ENCODE measurements at places on chromosomes 3 and 15.
A peak's percentile ranks its signal among the peaks of the same experiment; 100 is the strongest.

GRCh38 chr15:57479005-57479404 lies 102.7 kb downstream of the CGNL1 start:
- no peak for DNase-seq

- no peak for DNase-seq
Observed at GRCh38 chr3:178072391-178073305, 463.6 kb upstream of the KCNMB2 start.

GRCh38 chr3:33037471-33037870 lies 59.5 kb downstream of the GLB1 start:
- DNase-seq = no peak

DNA sequence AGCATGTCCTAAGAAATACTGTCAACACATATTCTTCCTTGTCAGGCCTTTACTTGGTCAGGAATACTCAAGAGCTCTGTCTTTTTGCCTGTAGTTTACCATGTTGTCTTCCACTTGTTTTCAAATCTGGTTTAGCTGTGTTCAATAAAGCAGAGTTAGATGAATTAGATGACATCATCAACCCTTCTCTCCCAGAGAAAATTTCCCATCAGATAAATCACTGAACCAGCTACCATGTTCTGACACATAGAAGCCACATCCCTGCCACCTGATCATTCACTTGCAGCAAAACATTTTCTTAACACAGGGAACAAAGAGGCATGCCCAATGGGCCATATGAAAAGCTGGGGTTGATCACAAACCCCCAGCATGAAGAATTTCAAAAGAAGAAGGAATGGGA lies 42.1 kb downstream of the TERC start:
- DNase-seq = no peak

- peak; percentile 49 for DNase-seq
Observed at GRCh38 chr15:78072080-78072892, 5.2 kb downstream of the TBC1D2B start.

GRCh38 chr3:66297260-66297873 lies 76.6 kb downstream of the SLC25A26 start:
- peak; percentile 7 for DNase-seq

- no peak for DNase-seq
Observed at GRCh38 chr15:56752986-56753385, 19.7 kb upstream of the ZNF280D start.

DNA sequence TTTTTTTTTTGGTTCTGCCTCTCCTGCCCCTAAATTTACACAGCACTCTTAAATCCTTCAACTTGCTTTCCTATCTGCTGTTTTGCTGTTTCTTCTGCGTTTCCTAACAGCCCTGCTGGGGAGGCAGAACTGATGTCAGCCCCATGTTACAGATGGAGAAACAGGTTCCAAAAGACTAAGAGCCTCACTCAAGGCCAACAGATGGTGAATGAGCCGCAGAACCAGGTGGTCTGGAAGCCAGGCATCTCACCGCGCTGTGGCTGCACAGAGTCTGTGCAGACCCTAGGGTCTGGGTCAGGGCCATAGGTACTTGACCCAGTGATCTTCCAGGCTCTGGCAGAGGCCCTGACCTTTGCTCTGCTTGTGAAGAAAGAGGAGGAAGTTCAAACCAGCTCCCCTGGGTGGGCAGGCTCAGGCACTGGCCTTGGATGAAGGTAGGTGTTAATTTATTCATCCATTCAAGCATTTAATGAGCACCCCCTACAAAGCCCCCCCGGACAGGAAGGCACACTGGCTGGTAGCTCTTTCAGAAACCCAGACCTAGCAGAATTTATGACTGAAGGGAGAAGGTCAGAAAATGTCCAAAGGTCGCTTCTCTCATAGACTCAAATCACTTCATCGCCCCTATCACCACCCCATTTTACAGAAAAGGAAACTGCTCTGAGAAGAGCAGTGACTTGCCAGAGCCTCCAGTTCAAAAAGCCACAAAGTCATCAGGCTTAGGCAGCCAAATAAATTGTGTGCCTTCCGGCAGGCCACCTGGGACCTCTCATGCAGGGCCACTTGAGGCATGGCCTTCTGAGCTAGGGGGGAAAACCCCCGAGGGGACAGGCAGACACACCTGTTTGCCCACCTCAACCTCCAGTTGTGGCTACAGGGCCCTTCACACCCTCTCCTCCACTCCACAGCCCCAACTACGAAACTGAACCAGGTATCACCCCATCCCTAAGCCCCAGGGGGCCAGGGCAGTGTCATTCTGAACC lies 2.7 kb downstream of the CHDH start:
- no peak for DNase-seq

GRCh38 chr15:47587940-47588802 lies 129.1 kb upstream of the SEMA6D start:
- DNase-seq = no peak

DNA sequence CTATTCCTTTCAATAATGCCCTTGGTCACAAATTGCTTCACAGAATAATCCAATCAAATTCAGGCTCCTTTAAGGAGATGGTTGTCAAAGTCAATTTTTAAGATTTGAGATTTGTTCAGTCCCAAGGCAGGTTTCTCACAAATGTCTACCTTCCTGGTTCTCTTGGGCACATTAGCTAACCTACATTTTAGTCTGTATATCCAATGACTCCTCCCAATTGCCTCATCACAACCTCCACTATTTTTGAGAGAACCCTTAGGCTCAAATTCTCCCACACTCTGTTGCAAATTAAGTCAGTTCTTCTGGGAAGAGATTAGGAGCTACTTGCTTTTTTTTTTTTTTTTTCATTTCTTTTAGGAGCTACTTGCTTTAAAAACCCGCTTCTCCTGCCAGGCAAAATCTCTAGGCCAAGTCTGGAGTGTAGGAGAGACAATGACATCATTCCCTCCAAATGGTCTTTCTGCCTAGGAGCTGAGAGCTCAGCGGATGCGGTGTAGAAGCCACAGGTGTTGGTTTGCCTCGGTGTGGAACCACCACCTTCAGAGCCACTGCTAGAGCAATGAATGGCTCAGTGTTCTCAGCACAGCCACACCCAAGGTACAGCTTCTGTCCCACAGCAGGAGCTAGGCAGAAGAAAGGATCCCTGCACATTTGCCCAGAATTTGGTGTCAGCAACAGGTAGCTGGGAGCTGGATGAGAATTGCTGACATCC lies 10.0 kb upstream of the INO80 start:
- DNase-seq = peak; percentile 1

DNA sequence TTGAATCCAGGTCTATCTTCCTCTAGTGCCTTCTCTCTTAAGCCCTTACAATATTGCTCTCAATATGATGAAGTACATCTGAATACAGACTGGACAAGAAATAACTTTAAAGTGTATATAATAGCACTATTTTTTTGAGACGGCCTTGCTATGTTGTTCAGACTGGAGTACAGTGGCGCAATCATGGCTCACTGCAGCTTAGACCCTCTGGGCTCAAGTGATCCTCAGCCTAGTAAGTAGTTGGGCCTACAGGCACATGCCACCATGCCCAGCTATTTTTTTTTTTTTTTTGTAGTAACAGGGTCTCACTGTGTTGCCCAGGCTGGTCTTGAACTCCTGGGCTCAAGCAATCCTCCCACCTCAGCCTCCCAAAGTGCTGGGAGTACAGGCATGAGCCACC lies 53.6 kb downstream of the MAP3K13 start:
- DNase-seq = no peak

DNA sequence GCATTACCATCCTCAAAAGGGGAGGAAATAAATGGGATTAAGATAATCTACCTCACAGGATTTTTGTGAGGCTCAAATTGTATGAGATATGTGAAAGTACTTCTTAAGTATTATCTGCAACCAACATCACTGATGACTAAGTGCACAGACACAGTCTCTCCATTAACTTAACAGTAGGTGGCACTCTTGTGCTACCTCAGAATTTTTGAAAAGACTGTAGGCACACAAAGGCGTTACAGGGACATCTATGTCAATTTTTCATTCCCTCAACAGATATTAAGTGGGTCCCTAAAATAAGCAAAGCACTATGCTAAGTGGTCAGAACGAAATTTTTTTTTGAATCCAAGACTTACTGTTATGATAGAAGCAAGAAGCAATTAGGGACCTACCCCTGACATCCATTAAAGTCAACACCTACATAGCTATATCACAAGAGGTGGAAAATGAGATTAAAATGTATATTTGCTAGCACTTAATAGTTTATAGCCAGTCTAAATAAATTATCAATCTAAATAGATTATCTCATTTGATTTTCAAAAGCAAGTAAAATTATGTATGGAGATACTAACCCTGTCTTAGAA lies 52.9 kb downstream of the RYK start:
- peak; percentile 32 for DNase-seq

- no peak for DNase-seq
Observed at GRCh38 chr3:170718848-170719247, 133.0 kb upstream of the SLC7A14 start.

GRCh38 chr15:89140595-89140994 lies 52.3 kb downstream of the ABHD2 start:
- no peak for DNase-seq

GRCh38 chr15:76184650-76185035 lies 124.9 kb downstream of the TMEM266 start:
- DNase-seq = no peak

DNA sequence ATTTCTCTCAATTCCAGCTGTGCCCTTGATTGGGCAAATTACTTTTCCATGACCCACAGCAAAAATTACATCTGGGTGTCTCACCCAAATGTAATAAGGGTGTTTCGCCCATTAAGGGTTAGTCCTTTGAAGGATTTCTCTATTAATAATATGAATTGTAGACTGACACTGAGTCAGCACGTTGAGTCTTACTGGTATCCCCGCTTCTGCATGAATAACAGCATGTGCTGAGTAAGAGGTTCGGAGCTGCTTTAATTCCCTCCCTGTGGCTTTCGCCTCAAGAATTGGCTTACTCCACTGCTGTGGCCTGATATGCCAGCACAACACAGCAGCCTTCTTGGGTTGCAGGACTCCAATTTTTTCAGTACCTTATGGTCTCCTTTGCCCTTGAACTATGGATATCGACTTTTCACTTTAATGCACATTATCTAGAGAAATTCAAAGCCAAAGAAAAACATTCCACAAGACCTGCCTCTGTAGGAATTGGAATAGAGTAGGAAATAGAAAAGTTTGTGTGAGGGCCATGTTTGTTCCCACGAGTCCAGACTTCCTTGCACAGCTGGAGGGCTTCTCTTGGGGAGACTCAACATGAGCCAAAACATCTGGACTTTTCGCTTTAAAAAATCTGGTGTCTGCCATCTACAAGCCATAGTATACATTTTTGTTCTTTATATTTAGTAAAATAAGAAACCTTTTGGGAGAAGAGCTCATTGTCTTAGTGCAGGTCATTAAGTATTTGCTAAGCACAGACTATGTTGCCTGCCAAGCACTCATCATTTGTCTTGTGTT lies 20.7 kb upstream of the ERC2 start:
- no peak for DNase-seq
